ENCODE measurements at places on chromosomes 4 and X.

- DNase-seq, result no peak
These were observed 193.2 kb downstream of the RASL11B start for GRCh38 chr4:53055274-53055673.

DNA sequence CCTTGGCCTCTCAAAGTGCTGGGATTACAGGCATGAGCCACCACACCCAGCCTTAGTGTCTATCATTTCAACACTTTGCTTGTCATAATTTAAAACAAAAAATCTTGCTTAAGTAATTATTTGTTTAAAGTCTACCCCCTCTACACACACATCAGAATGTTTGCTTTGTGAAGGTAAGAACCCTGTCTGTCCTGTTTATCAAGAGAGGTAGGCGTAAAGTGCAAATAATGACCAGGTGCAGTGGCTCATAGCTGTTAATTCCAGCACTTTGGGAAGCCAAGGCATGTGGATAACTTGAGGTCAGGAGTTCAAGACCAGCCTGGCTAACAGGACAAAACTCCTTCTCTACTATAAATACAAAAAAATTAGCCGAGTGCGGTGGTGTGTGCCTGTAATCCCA lies 326.7 kb upstream of the CLNK start:
- no peak for DNase-seq

DNA sequence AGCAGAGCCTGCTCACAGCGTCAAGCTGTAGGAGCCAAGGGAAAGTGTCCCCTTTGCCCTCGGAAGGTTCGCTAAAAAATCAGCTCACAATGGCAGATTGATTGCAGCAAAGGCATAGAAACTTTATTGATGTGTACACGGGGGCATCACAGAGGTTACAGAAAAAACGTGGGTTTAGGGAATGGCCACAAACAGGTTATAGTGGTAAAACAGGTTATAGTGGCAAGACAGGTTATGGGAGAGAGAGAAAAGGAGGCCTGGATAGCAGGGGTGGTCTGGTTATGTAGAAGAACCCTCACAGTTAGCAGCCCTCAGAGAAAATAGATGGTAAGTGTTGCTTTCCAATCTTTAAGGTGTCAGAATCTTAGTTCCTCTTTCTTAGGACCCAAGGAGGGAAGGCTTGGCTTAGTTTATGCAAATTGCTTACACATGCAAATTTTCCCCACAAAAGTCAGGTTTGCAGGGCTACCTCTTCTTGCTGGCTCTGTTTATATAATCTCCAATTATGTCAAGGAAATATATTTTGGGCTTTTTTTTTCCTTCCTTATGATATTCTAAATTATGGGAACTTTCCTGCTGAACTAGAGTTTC lies 113.7 kb downstream of the BMP15 start:
- no peak for DNase-seq

DNA sequence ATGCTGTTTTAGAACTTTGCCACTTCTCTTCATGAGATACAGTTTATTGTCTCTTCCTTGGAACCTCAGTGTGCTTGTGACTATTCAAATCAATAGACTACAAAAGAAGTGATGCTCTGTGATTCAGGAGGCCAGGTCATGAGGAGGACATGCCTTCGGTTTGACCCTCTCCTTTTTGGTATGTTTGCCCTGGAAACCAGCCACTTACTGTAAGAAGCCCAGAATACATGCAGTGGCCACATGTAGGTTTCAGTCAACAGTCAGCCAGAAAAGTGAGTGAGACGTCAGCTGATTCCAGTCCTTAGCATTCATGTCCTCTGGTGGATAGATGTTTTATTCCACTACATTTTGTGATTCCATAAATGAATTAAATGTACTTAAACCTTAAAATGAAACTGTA lies 328.7 kb downstream of the PCDH18 start:
- no peak for DNase-seq

GRCh38 chr4:7195141-7195515 lies 2.8 kb downstream of the SORCS2 start:
- DNase-seq, result no peak

DNA sequence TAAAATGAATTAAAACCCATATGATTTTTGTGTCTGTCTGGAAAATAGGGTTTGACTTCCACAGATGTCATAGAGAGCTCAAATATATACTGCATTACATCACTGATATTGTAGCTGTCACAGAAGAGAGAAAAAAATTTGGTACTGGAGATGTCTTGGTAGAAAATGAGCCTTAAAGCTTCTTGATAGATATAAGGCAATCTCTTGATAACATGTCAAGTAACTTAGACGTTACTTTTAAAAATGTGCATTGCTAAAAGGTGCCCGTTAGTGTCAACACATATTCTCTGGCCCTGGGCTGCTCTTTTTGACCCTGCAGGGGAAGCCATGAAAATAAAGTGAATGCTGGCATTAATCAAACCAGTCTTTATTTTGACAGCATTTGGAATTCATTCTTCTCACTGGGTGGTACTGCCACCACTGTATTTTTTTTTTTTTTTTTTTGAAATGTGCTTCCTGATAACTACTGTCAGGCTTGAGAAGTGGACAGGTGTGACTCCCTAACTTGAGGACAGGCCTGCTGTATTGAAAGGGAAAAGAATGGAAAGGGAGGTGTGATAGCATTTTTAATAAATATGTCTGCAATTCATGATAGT lies 53.0 kb upstream of the RAPGEF2 start:
- DNase-seq, result no peak

- DNase-seq, result no peak
These were observed 25.1 kb upstream of the MXD4 start for GRCh38 chr4:2286904-2287593.

DNA sequence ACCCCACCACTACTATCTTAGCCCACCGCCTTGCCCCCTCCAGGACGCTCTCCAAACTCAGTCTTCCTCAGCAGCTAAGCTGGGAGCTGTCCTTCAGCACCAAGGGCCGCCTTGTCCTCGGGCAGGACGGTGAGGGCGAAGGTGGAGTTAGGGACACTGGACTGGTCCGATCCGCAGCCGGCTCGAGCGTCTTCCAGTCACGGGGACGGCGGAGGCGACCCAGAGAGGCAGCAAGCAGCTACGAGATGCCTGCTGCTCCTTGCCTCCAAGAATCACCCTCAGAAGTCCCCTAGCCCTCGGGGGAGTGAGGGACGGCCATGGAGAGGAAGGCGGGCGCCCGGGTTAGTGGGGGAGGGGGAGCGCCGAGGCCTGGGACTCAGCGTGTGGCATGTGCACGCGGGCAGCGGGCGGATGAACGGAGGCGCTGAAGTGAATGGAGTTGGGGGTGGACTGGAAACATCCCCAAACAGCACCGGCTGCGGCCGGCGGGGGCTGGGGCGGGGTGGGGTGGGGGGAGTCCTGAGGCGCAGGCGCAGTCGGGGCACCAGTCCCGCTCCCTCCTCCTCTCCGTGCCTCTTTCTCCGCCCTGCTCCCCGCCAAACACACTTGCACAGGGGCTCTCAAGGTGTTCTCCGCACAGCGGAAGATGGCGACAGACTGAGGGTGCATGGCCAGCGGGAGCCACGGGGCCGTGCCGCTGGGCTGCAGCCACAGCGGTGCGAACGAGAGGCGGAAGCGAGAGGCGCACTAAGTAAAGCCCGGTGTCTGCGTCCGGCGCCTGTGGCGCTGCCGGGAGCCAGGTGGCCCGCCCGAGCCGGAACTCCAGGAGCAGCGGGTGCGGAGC lies at the start of gene NALF2:
Gene NALF2, plus strand, starts transcription at position 545 of the 844 bp plus-strand sequence. CDS start 957 bp downstream, outside the sequence.
- DNase-seq, result no peak

Data from D721Med (cell line).